ENCODE measurements at places on chromosomes 5 and 9.

DNA sequence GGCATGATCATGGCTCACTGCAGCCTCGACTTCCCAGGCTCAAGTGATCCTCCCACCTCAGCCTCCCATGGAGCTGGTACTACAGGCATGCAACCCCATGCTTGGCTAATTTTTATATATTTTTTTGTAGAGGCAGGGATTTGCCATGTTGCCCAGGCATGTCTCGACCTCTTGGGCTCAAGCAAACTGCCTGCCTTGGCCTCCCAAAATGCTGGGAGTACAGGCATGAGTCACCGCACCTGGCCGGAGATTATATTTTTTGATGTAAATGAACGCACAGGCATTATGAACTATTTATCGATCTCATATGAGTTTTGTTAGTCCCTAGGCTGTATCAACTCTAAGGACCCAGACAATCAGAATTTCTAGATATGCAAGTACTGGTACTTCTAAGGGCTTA is 25.5 kb upstream of the CEP120 start:
- DNase-seq, result no peak

GRCh38 chr9:38074441-38074961 is 5.5 kb upstream of the SHB start:
- no peak for DNase-seq

DNA sequence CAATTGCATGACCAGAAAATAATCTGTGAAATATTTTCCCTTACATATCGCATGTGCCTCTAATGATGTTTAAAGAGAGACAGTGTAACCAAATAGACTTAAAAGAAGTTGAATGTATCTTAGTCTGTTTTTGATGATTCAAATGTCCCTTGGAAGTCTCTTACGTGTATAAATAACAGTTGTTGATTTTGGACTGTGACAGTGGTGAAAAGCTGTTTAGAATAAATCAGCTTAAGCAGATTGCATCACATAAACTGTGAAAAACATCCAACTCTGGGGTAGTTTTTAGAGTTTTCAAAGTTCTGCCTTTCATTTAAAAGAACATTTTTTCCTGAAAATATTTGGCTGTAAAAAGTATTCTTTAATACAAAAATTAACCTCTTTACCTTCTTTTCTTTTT is 301.1 kb downstream of the PRR16 start:
- no peak for DNase-seq

DNA sequence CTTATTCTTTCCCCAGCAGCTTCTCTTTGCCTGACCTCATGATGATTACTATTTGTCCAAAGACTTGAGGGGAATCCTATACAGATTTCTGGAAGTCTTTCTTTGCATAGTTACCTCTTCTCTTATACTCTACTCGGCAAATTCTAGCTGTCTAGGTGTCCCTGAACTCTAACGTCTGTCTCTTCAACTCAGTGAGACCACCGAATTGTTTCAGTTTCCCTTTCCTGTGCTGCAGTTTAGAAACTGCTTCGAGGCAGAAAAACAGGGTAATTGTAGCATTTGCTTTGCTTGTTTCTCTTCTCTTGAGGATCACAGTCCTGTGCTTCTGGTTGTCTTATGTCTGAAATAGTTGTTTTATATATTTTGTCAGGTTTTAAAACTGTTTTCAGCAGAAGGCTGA is 14.8 kb downstream of the LVRN start:
- DNase-seq, result no peak

DNA sequence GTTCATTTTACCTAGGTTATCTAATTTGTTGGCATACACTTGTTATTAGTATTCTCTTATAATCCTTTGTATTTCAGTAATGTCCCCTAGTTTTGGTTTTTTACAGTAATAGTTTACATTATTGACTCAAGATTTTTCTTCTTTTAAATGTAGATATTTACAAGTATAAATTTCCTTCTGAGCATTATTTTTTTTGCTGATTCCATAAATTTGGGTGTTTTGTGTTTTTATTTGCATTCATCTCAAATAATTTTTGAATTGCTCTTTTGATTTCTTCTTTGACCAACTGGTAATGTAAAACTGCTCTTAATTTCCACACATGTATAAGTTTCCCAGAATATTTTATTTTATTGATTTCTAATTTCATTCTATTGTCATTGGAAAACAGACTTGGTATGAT is 68.1 kb downstream of the ESM1 start:
- no peak for DNase-seq

GRCh38 chr5:76376148-76376865 is 26.8 kb upstream of the IQGAP2 start:
- DNase-seq, result no peak

DNA sequence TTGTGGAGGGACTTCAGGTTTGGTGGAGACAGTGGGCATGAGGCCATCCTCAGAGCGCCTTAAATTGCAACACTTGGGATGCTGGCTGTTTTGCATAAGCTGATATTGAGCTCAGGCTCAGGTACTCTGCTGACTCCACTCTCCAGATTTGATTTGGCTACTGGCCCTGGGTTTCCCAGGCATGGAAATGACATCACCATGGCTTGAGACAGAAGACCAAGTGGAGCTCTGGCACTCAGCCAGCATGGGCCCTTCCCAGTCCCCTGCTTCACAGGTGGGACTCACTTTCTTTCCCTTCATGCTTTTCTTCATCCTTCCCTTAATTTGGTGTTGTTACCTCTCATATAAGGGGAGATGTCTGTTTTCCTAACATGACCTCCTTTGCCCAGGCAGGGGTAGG is 72.0 kb upstream of the IL12B start:
- DNase-seq, result no peak

Measured in AG09319 (cell line).